Stimulated activated CD8-positive, alpha-beta memory T cell treated with anti-CD3 and anti-CD28 coated beads, Interleukin-7, amount 100 ng/mL, for 4 hours (primary cell): ENCODE measurements at places on chromosomes 4 and X.

- no peak for DNase-seq
These were observed 64.8 kb downstream of the PCDH18 start for GRCh38 chr4:137467537-137467936.

DNA sequence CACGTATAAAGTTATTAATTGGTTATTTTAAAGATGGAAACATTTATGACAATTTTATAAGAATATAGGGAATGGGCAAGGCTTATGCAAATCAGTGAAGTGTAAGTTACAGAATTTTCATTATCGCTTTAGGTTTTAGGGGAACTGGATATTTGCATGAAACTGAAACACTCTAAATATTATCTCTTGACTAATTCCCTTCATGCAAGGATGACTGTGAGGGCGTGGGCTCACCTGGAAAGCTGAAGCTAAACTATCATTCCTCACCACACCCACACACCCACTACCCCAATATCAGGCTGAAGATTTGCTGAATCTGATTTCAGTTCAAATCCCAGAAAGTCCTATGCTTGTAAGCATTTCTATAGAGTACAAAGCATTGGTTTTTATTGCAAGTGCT, 81.7 kb upstream of the ARHGAP24 start:
- DNase-seq: no peak

DNA sequence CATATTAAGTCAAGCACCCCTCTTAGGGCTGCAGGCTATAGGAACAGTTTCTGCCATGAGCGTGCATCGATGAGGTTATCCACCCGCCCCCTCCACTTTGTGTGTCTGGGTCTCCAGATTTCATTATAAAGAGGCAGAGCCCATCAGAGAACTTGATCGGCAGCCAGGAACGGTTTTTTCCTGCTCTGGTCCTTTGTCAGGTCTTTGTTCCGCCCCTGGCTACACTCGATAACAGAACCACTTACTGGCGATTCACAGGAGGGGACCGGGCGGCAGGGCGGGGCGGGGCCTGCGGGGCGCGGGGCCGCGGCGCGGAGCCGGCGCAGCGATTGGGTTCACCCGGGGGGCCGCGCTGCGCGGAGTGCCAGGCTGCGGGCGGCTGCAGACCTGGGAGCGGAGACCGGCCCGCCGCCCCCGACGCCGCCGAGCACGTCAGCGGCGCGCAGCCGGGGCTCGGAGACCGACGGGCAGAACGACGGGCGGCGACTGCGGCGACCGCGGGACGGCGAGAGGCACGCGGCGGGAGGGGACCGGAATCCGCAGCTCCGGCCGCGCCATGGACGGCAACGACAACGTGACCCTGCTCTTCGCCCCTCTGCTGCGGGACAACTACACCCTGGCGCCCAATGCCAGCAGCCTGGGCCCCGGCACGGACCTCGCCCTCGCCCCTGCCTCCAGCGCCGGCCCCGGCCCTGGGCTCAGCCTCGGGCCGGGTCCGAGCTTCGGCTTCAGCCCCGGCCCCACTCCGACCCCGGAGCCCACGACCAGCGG, at the start of gene SLC10A4:
SLC10A4 (plus strand) TSS at position 338 of the 771 bp plus-strand sequence; CDS start at position 557, 219 bp downstream.
- no peak for DNase-seq

DNA sequence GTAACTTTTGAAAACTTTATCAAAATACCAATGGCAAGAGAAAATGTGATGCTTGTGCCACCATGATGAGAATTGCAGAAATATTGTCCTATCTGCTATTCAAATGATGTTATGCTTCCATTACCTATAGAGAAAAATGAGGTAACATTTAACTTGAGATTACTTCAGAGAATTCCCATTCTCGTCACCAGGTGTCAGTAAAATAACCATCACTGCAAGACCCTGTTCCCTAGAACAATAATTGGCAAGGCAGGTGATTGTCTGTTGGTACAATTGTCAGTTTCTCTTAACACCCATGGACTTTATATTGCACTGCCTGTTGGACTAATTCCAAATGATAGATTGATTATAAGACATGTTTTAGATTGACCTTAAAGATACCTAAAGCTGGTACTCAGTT, 179.9 kb downstream of the GABRG1 start:
- no peak for DNase-seq

DNA sequence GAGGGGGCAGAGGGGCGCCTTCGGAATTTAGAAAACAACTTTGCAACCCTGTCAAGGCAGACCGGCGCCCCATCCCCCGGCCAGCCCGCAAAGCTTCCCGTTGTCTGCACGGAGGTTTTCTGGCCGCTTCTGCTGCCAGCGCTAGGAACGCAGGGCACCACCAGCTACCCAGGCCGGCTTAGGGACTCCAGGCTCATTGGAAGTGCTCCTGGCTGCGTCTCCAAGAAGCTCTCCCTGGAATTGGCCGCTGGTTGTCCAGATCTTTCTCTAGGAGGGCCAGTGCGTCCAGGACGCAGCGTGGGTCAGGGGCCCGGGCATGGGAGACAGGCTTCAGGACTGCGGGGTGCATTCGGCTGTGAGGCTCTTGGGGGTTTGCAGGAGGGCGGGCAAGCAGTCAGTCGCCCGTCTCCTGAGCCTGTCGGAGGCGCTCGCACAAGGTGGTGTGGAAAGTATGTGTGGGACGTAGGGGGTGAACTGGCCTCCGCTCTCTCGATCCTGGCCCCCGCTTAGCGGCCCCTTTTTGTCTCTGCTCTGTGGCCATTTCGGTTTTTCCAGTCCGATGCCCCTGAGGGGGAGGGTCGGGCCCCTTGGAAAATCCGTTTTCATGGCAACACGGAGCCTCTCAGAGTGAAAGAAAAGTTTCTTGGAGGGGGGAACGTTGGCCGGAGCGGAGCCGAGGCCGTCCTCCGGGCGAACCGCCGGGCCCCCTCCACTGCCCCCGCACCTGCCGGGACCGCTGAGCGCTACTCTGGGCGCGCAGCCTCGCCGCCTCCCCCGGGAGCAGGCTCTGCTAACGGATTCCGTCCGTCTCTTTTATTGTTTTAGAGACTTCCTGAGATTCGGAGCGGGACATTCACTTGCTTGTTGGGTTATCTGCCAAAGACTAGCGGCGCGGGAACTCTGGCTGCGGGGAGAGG, 810 bp upstream of the SOX3 start:
- no peak for DNase-seq

DNA sequence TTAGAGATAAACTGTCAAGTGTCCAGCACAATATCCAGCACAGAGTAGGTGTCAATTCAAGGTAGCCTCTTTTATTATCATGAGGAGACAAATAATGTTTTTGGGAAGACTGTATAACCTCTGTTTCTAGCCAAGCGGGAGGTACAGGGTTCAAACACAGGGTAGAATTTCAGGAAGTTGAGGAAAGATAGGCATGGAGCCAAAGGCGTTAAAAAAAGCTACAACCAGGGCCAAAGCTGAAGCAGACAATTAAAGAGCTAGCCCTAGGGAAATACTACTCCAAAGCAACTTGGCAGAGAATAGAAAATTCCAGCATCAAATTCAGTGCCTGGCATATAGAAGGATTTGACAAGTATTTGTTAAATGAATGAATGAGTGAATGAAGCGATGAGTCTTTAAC, 40.0 kb upstream of the CASK start:
- no peak for DNase-seq

- no peak for DNase-seq
These were observed 704 bp downstream of the FAM114A1 start for GRCh38 chr4:38868059-38868960.

GRCh38 chr4:110619463-110620247, 3.2 kb downstream of the PITX2 start:
- DNase-seq: no peak

DNA sequence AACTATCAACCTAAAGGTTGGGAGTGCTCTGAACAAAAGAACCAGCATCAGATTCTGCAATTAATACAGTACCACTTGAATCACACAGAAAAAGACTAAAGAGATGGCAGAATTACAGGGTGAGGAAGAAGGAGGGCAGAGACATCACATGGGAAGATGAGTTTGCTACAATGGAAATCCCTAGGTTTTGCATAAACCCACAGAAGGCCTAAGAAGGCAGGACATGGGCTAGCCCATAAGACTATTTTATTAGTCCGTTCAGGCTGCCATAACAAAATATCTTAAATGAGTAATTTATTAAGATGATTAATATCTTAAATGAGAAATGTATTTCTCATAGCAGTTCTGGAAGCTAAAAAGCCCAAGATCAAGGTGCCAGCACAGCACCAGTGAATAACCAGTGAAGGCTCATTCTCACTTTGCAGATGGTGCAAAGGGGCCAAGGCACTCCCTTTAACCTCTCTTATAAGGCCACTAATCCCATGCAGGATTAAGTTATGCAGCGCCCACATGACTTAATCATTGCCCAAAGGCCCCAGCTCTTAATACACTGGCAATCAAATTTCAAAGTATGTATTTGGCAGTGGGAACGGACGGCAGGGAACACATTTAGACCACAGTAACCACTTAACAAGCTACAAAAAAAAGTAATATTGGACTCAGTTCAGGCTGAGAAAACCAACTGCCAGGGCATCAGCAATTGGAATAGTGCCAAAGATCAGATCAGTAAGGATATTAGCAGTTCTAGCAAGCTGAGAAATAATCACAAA, 47.6 kb upstream of the NEUROG2 start:
- no peak for DNase-seq

DNA sequence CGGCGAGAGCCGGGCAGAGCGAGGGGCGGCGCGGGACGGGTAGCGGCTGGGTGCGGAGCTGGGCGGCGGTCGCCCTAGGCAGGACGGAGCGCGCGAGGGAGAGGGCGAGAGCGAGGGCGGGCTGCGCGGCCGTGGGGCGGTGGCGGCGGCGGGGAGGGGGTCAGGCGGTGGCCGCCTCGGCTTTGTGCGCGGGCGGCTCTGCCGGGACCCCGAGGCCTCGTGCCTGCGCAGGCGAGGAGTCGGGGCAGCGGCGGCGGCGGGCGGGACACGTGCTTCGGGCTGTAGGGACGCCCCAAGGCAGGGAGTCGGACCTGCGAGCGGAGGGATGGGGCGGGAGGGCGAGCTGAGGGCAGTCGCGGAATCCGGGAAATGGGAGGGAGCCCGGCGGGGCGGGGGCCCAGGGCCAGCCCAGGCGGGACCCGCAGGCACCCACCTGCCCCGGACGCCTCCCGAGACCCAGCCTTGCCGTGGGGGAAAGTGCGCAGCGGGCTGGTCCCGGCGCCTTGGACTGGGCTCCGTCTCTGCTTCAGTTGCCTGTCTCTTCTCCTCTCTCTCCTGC, 465 bp downstream of the BMPR1B start:
- DNase-seq: no peak

- no peak for DNase-seq
These were observed 70.8 kb downstream of the HHIP start for GRCh38 chr4:144716778-144717177.

DNA sequence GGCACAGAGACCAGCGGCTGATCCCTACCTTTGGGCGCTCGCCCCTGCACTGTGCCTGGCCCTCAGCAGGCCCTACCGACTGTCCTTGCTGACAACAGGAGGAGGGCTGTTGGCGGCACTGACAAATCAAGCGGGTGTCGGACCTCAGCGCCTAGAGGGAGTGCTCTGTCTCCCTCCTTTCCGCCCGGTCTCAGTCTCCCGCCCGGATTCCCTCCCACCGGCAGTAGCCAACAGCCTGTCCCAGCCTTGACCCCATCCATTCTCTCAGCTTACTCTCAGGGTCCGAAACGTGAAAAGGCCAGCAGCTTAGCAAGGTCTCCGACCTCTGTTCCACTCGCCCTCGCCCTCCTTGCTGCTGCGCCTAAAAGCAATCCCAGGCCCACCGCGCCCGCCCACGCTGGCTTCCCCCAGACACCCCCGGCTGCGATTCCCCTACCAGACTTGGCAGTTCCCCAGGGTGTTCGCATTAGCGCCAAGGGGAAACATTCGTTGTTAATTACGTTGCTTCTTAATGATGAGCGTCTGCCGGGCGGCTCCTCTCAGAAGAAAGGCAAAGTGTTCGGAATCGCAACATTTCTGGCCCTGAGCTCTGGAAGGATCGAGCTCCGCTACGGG, 96.2 kb downstream of the SOWAHB start:
- no peak for DNase-seq
